Lower leg skin (tissue), 4 donors: ENCODE measurements at places on chromosomes 16 and 17.

DNA sequence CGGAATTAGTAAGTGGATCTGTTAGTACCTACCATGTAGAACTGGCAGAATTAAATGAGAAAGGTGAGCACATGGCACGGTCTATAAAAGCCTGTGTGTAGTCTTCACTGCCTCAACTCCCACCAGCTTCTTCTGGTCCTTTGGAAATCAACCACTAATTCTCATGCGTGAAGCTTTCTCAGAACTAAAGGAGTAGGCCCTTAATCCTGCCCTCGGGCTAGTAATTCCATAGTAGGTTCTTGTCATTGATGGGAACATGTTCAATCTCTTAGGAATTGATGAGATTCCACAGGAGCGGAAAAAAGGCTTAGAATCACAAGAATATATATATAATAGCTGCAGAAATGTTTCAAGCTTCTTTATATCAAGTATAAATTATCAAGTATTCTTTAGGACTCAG is 21.7 kb downstream of the CDR2 start:
- DNase-seq: no peak

- DNase-seq: no peak
Observed at GRCh38 chr16:23570992-23571632, 13.6 kb downstream of the UBFD1 start.

GRCh38 chr17:17684906-17685774 is 3.9 kb downstream of the RAI1 start:
- DNase-seq: peak; percentile 26

DNA sequence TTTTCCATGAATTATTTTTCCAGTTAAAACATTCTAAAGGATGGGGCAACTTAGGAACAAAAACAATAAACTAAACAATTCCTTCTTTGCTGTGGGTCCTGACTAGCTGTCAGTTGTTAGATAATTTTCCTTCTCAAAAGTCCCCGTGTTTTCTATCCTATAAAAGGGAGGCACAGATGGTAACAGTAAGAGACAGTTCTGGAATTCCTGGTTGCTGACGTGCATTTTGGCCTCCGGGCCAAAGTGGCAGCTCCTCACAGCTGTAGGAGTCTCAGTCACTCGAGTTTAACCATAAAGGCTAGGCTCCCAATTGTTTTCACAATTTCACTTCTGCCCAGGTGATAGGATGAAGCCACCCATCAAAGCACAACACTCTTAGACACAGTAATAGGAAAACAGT is 77.0 kb upstream of the ZNF423 start:
- DNase-seq: no peak

DNA sequence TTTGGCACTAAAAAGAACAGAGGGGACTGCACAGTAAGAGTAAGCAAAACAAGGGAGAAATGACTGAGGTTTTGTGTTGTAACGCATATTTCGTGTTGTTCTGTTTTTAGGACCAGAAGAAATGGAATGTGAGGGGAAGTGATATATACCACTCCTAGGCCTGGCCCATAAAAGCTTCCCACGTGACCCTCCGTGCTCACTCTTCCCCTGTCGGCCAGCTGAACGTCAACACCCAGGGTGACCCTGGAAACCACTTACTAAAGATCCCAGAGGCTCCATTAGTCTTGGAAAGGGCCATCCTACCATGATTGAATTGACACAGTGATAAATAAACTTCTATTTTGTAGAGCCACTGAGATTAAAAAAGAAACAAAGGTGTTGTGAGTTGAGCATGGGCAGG is 79.8 kb downstream of the HELZ start:
- no peak for DNase-seq

DNA sequence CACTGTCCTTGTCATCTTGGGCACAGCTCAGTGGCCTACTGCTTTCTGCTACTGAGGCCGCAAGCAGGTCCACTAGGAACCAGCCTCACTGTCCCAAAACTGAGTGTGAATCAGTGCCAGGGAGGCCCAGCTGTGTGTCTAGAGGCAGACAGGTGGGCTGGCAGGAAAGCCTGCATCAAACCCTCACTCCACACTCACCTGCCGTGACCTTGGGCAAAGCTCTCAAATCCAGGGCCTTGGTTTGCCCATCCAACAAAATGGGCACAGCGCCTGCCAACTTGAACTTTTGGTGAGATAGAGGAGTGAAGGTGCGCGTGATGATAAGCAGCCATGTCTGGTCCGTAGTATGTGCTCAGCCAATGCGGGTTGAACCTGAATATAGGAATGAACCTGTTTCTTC is 14.8 kb downstream of the ATP2C2 start:
- DNase-seq: no peak

- DNase-seq: no peak
Observed at GRCh38 chr17:47719411-47720152, 13.5 kb upstream of the TBX21 start.

DNA sequence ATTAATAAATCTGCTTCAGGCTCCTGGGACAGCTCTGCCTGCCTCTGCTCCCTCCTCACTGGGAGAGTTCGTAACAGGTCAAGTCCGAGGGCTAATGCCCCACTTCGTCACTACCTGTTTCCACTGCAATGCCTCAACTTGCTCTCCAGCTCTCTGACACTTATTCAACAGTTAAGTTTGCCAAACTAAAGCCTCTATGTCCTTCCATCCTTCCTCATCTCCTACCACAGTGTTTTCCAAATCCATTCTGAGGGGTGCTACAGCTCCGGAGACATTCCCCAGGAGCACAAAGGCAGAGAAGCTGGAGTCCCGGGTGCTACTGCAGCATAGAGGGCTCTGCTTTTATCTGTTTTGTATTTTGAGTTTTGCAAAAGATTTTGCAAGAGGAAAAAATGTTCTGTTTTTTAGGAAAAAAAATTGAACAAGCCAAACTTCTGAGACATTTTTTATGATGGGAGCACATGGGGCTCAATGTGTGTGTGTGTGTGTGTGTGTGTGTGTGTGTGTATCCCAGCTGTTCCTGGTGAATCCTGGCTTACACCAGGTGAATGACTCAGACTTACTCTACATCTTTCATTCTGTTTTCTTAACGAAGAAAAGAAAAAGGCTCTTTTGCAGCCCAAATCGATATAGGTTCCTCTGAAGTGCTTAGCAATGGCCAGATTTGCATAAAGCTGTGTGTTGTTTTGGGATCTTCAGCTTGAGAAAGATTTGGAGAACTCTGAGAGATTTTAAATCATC is 46.1 kb upstream of the MYOCD start:
- DNase-seq: no peak

DNA sequence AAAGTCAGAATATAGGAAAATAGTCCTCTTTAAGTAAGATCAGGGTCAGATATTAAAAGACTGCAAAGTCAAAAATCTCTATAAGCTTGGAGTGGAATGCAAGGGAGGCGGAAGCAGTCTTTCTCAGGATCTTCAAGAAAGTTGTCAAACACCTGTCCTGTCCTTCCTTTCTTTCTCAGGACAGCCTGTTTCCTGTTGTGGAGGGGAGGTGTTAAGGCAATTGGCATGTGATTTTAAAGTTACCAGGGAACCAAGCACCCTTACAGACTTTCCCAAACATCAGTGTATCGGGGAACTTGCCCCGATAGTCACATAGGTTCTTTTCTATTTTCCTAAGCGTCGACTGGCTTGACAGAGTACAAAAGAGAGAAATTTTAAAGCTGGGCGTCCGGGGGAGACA is 2.1 kb downstream of the ATP5PD start:
- DNase-seq: no peak

GRCh38 chr16:11583166-11583565 is 3.6 kb downstream of the LITAF start:
- DNase-seq: no peak

- DNase-seq: peak; percentile 77
Observed at GRCh38 chr17:43694081-43694870, 32.6 kb upstream of the MEOX1 start.

DNA sequence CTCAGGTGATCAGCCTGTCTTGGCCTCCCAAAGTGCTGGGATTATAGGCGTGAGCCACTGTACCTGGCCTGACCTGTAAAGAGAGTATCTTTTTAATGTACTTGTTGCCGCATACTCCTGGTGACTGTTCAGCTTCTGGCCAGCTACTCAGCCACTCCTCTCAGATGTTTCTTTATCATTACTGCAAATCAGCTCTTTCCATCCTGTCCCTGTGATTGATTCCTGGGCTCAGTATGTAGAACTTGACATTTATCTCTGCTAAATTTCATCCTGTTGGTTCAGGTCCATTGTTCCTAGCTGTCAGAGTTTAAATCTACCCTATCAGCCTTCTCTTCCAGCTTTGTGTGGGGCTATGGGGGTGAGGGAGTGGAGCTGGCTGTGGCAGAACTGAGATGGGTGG is 211.5 kb upstream of the ASIC2 start:
- DNase-seq: no peak

DNA sequence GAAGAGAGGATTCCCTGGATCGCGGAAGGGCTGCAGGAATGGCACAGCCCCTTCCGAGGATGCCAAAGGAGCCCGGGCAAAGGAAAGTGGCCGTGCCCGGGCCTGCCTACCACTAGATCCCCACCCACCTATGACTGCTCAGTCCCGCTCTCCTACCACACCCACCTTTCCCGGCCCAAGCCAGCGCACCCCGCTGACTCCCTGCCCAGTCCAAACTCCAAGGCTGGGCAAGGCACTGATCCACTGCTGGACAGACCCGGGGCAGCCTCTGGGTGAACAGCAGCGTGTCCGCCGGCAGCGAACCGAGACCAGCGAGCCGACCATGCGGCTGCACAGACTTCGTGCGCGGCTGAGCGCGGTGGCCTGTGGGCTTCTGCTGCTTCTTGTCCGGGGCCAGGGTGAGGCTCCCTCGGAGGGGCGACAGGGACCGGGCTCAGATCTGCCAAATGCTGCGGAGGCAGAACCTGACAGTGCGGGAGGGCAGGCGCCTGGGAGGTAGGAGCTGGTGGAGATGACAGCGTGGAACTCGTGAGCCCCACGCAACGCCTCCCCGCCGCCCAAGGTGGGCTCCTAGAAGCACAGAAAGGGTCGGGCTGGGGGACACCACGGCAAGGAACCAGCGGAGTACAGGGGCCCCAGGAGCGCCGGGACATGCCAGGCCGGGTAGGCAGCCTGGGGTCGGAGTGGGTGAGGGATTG is at the start of gene CES2:
Gene CES2, plus strand, starts transcription at position 203 of the 698 bp plus-strand sequence. Its CDS starts 120 bp downstream, at position 323.
- DNase-seq: peak; percentile 52

- peak; percentile 96 for DNase-seq
Observed at GRCh38 chr17:41579484-41580243, 7.0 kb downstream of the KRT14 start.

- DNase-seq: no peak
Observed at GRCh38 chr16:27725236-27726000, 175.5 kb downstream of the KATNIP start.

DNA sequence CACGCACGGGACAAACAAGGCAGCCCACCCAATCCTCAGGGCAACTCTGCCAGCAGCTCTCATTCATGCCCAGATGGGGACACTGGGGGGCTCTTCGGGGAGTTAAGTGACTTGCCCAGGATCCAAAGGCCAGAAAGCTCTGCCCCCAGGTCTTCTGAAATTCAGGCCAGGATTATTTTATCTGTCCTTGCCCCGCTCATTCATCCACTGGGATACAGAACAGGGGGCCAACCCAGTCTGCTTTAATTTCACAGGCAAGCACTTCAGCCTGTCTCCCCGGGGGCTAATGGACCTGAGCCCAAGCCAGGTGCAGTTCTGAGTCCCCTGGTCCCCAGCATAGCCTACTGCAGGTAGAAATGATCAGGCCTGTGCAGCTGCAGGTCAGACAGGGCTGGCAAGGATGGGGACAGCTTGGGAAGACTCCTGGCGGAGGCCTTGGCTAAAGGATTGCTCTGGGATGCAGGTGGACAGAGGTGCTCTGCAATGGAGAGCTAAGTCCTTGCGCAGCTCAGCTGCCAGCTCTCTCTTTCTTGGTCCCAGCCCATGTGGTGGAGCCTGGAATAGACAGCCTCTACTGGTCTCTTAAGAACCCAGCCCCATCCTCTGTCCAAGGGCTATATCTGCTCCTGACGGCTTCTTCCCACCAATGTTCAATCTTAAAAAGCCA is 766 bp upstream of the B3GNT9 start:
- no peak for DNase-seq

DNA sequence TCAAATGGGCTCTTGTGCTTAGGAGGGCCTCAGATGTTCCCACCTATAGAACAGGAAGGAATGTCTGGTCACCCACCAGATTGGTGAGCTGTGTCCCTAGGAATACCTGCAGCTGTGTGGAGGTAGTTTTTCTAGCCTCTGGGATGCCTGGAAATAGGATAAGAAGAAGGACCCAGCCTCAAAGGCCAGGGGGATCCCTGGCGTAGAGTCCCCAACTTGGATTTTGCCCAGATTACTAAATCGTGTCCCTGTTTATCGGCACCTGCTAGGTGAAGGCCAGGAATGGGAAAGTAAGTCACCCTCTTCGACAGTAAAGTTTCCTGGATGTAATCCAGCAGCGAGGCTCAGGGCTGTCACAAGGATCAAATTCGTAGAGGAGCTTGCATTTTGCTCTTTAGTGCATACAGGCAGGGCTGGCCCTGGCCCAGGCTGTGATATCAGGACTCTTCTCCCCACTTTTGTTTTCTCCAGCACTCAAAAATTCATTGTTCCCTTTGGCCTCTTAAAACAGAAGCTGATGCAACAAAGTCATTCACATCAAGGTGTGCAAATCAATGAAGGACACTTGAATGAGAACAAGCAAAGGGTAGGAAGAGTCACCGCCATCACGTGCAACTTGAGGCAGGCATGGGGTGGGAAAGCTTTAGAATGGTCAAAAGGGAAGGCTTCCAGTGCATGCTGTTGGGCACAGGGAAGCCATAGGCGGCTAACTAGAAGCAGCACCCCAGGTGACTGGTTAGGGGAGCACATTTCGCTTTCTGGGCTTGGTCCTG is 7.5 kb downstream of the SLC13A2 start:
- no peak for DNase-seq

DNA sequence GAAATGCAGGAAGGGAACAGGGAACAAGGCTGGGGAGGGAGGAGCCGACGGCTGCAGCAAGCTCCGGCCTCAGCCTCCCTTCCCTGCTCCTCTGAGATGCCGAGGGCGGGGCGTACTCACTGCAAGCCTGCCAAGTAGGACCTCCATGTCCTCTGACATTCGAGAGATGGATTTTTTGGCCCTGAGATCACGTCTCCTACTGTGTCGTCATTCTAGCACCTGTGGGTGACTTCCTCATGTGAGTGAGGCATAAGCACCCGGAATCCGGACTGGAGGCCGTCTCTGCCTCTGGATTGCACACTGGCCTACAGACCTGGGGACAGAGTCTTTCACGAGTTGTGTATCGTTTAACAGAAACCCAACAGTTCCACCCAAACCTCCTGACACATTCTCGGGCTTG is 14.5 kb downstream of the MRM3 start:
- no peak for DNase-seq
